NCI-H187 treated with DMSO at 0.1 percent for 48 hours (cell line): ENCODE measurements at places on chromosomes 2 and 18.

GRCh38 chr2:234701421-234701820 is 204.5 kb upstream of the ARL4C start:
- DNase-seq = no peak

GRCh38 chr2:97617911-97618310 is 28.0 kb upstream of the COX5B start:
- DNase-seq = no peak

GRCh38 chr2:33441235-33441810 is 35.1 kb upstream of the RASGRP3 start:
- peak; percentile 5 for DNase-seq

- DNase-seq = no peak
Observed at GRCh38 chr2:71882236-71882946, 265.3 kb downstream of the CYP26B1 start.

DNA sequence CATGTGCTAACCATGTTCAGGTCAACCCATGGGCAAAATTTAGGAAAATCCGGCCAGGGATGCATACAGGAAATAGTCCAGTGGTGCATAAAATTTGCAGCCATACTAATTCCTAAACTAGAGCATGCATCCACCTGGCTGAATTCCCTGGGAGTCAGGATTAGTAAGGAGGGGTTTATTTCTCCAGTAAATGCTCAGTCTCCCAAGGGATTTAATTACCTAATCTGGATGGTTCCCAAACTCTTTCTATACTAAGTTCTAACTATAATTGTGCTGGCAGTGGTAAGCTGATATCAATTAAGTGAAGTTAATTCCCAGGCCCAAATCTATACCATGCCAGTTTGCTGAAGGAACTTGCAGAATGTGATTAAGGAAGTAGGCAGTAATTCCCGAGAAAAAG is 26.2 kb upstream of the EVA1A start:
- no peak for DNase-seq

DNA sequence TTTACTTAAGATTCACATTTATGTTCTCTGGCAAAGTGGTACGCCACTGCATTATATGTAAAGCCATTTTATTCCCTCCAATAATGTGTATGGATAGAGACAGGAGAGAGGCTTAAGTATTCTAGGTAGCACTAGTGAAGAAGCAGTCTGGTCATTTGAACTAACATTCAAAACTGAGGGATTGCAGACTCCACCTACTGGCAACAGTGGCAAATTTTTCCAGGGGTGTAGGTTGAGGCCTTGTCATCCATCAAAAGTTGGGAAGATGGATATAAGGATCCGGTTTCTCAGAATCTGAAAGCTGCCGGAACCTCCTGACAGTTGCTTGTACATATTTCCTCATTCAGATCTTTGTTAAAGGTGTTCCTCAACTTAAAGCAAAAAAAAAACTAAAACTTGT is 465.5 kb upstream of the FSHR start:
- no peak for DNase-seq

DNA sequence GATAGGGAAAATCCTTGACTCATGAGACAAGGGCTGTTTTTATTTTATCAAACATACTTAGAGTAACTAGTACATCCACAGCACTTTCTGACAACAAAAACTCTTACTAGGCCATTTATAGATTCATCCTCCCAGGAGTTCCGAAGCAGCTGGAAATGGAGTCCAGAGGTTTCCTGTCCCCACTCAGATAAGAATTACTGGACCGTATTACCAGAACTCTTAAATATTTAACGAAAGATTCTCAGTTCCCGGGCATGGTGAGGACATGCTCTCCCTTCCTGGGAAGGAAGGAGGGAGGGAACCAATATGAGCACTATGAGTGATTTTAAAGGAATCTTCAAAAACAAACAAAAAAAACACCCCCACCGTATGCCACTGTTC is 41.2 kb downstream of the AKAIN1 start:
- DNase-seq = no peak

- no peak for DNase-seq
Observed at GRCh38 chr2:130359466-130359865, 3.6 kb downstream of the PTPN18 start.

DNA sequence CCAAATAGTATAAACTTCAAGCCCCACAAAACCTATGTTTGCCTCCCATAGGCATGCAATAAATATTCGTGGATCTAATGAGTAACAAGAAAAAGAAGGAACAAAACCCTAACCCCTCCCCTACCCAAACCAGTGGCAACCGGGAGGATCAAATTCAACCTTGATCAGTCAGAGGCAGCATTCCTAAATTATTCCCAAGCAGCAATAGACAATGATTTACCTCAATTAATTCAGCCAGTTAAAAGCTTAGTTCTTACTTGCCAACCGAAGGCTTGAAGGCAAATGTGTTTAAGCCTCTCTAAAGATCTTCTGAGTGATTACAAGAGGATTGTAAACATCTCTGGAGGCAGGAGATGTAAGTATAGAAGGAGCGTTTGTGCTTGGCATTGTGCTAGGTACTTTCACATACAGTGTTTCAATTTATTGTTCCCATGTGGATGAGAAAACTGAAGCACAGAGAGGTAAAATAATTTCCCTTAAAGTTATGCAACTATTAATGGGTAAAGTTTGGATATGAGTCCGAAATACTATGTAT is 197.7 kb downstream of the MTX2 start:
- DNase-seq = peak; percentile 74

DNA sequence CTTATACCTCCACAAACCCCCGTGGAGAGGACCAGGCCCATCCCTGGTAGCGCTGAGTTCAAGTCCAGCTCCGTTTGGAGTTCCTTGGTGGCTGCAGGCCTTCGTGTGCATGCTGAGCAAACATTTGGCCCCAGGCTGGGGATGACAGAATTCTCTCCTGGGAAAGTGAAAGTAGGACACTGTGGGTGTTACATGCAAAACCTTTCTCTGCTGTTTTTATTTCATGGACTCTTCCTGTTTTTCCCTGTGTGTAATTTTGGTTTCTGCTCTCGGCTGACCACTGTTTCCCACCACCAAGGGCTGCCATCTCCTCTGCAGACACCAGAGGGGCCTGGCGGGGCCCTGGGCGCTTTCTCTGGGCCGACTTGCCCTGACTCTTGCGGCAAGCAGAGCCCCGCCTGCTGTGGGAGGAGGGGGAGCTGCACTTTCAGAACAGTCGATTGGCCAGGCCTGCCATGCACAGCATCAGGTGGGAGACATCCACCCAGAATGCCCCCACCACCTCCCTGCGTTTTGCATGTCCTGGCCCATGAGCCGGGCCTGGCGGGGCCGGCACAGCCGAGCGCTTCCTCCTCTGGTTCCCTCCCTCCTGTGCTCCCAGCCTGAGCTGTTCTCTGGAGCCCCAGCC is 102.4 kb downstream of the CABLES1 start:
- DNase-seq = no peak

DNA sequence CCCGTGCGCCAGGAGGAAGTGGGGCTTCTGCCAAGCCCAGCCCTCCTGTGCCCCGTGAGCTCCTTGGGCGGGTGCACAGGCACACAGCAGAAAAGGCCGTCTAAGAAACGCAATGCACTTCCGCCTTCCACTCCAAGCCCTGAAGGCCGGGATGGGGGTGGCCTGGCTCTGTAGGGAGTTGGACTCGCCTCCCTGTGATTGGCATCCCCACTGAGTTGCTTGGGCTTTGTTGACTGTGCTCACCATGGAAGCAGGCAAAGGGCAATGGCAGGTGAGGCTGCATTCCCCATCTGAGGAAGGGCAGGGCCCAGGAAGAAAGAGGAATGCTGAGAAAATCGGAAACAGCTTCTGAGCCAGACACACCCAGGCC is 66.8 kb downstream of the CRACDL start:
- peak; percentile 82 for DNase-seq

DNA sequence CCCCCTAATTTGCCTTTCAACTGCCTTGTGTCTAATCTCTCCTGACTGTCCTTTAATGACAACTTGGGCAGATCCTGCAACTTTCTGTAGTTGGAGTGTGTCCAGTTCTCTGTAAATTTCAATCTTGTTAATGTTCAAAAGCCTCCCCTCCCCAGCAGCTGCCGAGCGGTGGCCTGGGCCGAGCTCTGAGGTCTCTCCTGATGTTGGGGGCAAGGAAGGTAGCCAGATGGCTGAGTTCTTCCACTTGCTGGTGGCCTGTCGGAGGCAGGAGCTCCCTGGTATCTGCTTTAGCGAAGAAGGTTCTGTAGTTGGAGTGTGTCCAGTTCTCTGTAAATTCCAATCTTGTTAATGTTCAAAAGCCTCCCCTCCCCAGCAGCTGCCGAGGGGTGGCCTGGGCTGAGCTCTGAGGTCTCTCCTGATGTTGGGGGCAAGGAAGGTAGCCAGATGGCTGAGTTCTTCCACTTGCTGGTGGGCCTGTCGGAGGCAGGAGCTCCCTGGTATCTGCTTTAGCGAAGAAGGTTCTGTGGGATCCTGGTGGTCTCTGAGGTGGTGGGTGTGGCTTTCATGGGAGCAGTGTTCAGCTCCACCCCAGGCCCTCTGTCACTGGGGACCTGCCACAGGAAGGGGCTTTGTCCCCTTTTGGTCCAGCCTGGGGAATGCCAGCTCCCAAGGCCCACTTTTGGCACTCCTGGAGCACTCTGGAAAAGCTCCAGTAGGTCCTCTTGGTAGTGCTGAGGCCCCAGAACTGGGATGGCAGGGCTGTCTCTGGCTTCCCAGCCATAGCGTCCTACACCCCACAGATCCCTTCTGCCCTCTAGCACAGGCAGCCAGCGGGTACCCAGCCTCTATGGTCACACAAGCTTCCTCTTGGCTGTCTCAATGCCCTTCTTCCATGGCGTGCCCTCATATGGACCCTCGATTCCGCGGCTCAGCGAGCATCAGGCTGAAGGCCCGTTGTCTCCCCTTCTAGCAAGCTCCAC is 211.9 kb downstream of the ALPK2 start:
- DNase-seq = no peak

- DNase-seq = no peak
Observed at GRCh38 chr2:84477886-84478285, 18.8 kb upstream of the SUCLG1 start.

DNA sequence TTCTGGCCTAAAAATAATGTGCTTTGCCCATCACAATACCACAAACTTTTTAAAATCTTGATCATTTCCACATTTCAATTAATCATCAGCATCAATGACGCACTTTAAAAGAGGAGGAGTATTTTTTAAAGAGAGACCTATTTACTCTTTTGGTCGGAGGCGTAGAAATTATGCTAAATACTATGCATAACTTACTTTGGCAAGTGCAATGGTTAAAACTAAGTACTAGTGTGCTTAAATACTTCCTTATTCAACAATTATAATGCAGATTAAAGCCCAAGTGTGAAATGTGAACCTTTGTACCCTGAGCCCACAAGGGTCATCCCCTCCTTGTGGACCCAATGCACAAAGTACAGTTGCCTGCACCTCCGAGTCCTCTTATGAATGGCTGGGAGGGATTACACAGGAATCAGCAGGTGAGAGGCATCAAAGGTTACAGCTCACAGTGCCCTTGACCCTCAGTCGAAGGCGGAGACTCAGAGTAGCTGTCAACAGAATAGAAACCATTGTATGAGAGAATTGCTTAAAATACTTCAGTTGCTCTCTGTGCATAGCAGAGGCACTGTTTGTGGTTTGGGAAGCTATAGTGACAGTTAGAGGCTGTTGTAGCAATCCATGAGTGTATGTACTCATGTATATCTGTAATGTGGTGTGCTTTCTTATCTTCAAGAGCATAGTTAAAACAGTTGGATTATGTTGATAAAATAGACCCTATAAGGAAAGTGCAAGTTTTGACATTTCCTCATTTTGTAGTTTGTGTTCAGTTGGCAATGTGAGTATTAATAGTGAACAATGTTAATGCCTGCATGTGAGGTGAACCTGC is 151.7 kb upstream of the ITGA4 start:
- DNase-seq = peak; percentile 45

DNA sequence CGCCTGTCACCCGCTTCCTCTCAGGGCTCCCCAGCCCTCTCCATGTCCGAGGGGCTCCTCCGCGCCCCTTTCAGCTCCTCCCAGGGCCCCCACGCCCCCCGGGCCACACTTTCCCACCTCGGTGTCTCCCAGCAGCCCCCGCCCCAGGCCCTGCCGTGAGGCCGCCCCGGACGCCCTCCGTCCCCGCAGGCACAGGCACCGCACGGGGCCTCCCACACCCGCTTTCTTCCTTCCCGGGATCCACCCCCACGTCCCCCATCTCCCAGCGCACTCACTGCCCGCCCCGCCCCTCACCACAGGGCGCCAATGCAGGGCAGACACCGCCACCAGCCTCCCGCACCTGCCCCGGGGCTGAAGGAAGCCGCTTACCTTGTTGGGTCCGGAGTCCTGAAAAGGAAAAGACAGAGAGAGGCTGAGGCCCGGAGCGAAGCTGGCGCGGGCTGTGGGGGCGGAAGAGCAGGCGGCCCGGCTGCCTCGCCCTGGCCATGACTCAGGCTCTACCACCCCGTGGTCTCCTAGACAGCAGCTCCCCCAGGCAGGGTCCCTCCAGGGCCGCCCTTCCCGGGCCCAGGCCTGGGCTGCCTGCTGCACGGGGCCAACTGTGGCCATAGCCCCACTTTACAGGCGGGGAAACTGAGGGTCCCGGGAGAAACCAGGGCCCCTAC is 37.7 kb downstream of the KIF1A start:
- DNase-seq = no peak

GRCh38 chr2:208266553-208266893 is 468 bp downstream of the PIKFYVE start:
- DNase-seq = no peak

DNA sequence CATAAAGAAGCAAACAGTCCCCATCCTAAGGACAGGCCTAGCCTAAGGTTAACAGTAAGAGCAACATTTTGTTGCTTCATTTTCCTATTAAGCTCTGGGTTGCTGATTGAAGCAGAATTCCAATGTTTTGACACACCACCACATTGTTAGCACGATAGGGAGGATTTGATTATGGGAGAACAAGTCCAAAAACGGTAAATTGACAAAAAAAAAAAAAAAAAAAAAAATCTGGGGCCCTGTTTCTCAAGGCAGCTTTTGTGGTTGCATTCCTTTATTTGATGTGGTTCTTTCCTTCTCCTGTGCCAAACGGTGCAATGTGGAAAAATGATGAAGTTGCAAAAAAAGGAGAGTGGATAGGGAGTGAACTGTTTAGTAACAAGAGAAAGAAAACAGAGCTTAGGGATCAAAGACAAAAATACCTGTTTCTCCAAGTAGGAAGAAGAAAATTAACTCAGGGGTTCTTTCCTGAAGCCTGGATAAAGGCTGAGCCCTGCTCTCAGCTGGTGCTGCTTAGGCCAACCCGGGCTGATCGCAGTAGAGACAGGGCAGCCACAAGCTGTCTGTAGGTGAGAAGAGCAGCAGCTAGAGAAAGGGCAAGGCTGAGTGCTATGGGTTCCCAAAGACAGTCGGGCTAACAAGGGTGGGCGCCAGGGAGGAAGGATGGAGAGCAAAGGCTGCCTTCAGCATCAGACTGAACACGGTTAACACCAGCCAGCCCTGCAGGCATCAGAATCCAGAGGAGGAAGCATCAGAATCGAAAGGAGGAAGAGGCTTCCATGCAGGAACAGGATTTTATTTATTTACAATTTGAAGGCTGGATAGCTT is 167.8 kb upstream of the FOSL2 start:
- DNase-seq = no peak

- no peak for DNase-seq
Observed at GRCh38 chr2:151989378-151989777, 109.5 kb downstream of the CACNB4 start.

DNA sequence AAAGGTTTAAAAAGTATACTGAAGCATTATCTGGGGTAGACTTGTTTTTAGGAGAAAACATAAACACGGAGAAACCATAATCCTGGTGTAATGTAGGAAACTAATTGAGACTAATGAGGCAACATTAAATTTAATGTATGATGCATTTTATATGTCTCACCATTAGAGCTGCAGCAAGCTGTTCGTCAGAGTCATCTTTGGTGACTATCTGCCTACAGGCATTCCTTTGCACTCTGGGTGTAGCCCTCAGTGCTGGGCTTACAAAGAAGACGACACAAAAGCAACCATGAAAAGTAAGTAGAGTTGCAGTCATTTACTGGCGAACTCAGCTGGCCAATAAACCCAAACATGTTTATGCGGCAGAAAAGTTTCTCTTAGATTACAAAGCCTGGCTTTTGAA is 415.3 kb upstream of the ZEB2 start:
- DNase-seq = no peak
